ENCODE measurements at places on chromosomes 6 and 20. TPM values are rescaled to one million over a fixed set of nuclear protein-coding genes. Genes with fewer than 3 reads are reported as not detected.

DNA sequence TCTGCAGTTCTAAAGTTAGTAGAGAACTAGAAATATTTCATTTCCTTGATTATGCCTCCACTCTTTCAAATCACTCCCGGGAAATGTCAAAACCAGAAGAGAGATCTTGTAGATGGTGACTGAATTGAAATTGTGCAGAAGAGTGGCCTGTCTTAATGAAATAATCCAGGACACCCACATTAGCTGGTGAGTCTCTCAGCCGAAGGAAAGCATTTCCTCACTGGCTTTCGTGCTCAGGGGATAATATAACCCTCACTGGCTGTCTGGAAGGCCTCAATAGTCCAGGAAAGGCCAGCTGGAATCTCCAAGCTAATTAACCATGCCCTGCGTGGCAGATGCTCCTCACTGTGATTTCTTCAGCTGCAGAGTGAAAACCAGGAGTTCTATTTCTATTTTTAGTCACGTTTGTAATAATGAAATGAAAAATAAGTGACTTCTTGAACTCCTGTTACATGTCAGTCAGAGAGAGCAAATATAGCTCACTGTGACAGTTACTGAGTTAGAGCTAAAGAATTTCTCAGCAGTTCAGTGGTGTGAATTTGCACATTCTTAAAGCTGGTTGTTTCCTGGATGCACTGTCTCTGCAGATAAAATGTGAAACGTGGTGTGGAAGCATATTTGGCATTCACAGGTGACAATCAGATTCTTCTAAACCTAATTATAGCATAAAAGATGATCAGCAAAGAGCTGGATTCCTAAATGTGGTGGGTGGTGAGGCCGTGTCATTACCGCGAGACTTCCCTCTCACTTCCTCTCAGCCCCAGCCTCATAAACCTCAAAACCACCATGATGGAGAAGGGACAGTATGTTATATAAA lies 211.7 kb downstream of the LMBRD1 start:
- H3K27ac ChIP-seq: no peak overlapping the region
- H3K36me3 ChIP-seq: no peaks in the 10 kb centered on the region
- no peaks in the 10 kb centered on the region for H3K27me3 ChIP-seq
- peak; percentile 37 for DNase-seq
- H3K4me3 ChIP-seq: no peak overlapping the region

DNA sequence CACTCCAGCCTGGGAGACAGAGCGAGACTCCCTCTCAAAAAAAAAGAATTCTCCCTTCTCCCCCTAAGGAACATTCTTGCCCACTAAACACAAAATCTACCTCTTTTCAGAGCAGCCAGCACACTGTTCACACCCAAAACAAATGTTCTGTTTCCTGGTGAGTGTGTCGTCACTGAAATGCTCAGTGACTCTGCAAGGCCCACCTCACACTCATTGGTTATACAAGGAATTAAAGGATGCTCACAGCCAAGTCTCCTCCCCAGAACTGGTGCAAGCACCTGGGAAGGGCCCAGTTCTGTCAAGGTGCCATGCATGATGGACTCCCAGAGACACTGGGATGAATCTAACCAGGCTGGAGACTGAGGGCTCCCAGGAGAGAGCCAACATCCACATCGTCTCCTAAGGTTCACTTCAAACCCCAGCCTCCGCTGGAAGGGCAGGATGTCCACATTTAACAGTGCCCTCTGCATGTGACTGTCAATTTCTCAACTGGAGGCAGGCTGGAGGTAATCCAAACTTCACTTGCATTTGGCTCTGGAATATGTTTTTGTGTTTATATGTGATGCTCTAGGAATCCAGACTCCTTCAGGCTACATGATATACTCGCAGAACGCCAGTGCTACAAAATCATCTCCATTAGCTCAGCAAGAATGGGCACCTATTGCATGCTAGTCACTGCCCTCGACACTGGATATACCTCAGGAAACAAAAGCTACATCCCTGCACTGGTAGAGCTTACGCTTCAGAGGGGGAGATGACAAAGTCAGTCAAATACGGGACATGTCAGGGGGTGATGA lies 7.1 kb downstream of the RRBP1 start:
- H3K4me1 ChIP-seq: peaks cover 3% of the 10 kb centered on the region
- no peaks in the 10 kb centered on the region for H3K27me3 ChIP-seq
- no peak overlapping the region for H3K27ac ChIP-seq
- no peak for DNase-seq

DNA sequence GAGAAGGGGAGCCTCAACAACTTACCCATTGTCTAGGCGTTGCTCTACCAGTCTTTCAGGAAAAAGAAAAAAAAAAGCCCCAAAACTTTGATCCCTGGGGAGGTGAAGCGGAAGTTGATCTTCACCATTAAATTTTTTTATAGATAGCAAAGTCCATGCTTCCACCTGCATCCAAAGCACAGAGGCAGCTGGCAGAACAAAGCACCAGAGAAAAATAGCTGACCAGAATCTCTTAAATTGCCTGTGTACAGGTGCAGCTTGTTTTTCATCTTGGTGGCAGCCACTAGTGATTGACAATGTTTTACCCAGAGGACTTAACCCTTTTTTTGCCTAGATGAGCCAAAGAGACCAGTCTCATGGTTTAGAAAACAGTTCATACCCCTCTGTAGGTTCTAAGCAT lies 86.0 kb downstream of the MYB start:
- H3K27ac ChIP-seq: no peak overlapping the region
- DNase-seq: no peak
- H3K4me3 ChIP-seq: no peak overlapping the region
- H3K27me3 ChIP-seq: no peaks in the 10 kb centered on the region
- no peaks in the 10 kb centered on the region for H3K4me1 ChIP-seq
- H3K36me3 ChIP-seq: no peaks in the 10 kb centered on the region

GRCh38 chr6:118350881-118351430 lies 197.1 kb upstream of the PLN start:
- H3K4me1 ChIP-seq: no peaks in the 10 kb centered on the region
- no peaks in the 10 kb centered on the region for H3K36me3 ChIP-seq
- H3K27me3 ChIP-seq: no peaks in the 10 kb centered on the region
- DNase-seq: no peak
- H3K4me3 ChIP-seq: no peak overlapping the region

DNA sequence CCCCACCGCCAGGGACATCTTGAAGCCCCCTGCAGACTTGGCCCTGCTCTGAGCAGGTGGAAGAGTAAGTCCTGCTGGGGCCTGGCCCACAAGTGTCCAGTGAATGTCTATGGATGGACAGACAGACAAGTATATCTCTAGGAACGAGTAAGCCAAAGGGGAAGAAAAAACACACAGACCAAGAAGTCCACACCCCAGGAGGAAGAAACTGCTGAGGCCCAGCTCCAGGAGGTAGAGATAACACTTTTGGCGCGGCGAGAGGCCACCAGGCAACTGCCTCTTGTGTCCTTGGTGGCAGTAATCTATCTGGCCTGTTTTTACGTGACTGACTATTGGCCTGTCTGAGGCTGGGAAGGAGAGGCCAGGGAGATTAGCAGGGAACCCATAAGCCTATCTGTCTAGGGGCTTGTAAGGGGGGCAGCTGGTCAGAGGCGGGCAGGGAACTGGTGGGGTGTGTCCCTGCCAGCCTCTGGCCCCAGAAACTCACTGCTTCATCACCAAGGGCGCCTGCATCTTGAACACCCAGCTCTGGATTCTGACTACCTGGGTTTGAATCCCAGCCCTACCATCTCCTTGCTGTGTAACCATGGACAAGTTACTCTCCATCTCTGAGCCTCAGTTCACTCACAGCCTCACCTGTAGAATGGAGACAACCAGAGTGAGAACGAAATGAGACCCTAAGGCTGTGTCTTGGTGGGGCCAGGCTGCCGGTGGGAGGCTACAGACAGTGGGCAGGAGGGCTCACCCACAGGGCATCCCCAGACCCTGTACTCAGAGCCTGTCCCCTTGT lies 31.3 kb downstream of the C20orf203 start:
- H3K27ac ChIP-seq: no peak overlapping the region
- no peaks in the 10 kb centered on the region for H3K36me3 ChIP-seq
- no peak overlapping the region for H3K4me3 ChIP-seq
- DNase-seq: no peak
- H3K27me3 ChIP-seq: no peaks in the 10 kb centered on the region

DNA sequence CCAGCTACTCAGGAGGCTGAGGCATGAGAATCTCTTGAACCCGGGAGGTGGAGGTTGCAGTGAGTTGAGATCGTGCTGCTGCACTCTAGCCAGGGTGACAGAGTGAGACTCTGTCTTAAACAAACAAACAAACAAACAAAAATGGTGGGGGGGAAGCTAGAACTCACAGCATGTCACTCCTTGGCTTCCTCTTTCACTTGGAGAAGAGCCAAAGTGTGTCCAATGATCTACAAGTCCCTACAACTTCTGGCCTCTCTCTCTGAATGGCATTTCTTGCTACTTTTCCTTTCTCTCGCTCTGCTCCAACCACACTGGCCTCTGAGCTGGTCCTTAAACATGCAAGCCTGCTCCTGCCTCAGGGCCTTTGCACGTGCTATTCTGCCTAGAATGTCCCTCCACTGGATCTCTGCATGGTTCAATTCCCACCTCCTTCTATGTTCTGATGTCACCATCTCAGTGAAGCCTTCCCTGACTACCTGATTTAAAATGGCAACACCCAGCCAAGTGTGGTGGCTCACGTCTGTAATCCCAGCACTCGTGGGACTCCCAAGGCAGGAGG lies 8.1 kb downstream of the TLDC2 start:
- H3K4me3 ChIP-seq: no peak overlapping the region
- H3K27me3 ChIP-seq: no peaks in the 10 kb centered on the region
- H3K27ac ChIP-seq: no peak overlapping the region
- no peak for DNase-seq
- peaks cover 2% of the 10 kb centered on the region for H3K36me3 ChIP-seq

DNA sequence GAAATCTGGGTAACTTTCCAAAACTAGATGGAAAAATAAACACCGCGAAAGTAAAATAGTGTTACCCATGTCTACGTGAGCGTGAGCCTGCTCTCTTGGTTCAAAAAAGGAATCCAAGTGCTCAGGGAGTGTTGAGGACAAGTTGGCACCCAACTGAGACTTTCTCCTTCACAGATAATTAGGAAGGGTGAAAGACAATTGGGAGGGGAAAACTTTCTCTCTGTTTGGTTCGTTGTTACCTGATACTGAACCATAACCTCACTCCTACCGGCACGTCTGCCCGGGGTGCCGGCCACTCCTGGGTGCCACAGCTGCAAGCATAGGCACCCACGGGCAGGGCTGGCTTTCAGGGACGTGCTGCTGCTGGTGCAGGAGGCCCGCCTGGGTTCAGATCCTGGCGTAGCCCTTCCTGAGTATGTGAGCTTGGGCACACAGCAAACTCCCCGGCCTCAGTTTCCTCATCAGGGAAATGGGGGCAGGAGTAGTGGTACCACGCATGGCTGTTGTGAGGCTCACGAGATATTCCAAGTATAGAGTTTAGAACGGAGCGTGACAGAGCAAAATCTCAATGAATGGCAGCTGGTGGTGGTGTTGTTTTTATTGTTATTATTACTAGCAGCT lies 38.2 kb upstream of the PMEPA1 start:
- no peaks in the 10 kb centered on the region for H3K27me3 ChIP-seq
- H3K4me1 ChIP-seq: peaks cover 22% of the 10 kb centered on the region
- DNase-seq: no peak
- peak overlapping the region; percentile 58 for H3K27ac ChIP-seq

DNA sequence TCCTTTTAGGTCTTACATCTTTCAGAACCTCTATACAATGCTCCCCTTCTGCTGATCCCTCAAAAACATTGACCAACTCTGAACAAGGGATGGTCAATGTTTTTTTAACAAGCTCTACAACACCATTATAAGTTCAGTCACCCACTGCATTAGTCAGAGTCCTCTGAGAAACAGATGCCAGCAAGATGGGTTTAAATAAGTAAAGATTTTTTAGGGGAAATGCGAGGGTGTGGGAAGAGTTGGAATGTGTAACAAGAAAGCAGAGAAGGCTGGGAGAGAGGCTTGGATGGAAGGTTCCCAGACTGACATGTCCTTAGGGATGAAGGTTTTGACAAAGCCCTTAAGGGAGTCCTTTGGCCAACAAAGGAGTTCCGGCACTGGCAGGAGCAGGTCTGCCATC lies 478.3 kb downstream of the FRK start:
- no peaks in the 10 kb centered on the region for H3K27me3 ChIP-seq
- DNase-seq: no peak
- H3K27ac ChIP-seq: no peak overlapping the region
- no peaks in the 10 kb centered on the region for H3K4me1 ChIP-seq

DNA sequence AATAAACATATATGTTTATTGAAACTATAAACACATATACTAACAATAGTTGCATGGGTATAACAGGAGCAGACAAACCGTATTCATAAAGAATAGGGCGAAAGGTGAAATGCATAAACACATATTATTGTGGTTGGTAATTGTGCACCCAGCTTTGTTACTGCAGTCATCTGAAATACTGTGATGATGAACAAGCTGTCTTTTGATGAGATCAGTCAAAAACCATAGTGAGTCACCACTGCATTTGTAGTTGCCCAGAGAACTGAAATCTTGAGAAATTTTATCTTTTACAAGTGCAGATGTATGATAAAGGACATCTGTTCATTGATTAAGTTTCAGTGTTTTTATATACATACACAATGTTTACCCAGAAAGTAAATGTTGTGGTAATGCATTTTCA lies 133.7 kb downstream of the MYO6 start:
- no peaks in the 10 kb centered on the region for H3K4me1 ChIP-seq
- H3K27ac ChIP-seq: no peak overlapping the region
- no peak for DNase-seq
- H3K36me3 ChIP-seq: peaks cover 4% of the 10 kb centered on the region
- no peak overlapping the region for H3K4me3 ChIP-seq

GRCh38 chr6:120875900-120876299 lies 458.4 kb downstream of the TBC1D32 start:
- H3K27me3 ChIP-seq: no peaks in the 10 kb centered on the region
- no peak overlapping the region for H3K4me3 ChIP-seq
- H3K4me1 ChIP-seq: no peaks in the 10 kb centered on the region
- DNase-seq: no peak
- no peaks in the 10 kb centered on the region for H3K36me3 ChIP-seq

DNA sequence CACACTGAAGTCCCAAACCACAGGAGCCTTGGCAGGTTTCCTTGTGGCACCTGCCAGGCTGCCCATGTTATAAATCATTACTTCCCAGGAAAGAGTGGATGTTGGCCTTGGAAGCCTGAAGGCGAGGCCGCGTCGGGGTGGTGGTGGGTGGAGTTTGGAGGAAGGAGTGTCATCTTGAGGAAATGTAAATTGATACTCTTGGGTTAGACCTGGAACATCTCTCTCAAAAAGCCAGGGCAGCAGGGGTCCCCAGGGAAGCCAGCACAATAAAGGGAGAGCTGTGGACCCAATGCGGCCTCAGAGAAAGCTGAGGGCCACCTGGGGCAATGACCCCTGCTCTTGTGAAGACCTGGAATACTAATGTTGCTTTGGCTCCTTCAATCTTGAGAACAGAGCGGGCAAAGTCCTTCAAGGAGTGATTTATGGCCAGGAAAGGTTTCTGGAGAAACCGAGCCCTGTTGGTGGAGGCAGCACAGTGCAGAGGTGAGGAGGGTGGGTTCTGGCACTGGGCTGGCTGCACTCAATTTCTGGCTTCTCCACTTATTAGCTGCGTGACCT lies 26.3 kb upstream of the TRAF3IP2 start:
- peaks cover 9% of the 10 kb centered on the region for H3K4me1 ChIP-seq
- H3K27ac ChIP-seq: no peak overlapping the region
- H3K4me3 ChIP-seq: no peak overlapping the region
- H3K27me3 ChIP-seq: no peaks in the 10 kb centered on the region
- no peaks in the 10 kb centered on the region for H3K36me3 ChIP-seq

- no peaks in the 10 kb centered on the region for H3K36me3 ChIP-seq
- DNase-seq: no peak
- no peaks in the 10 kb centered on the region for H3K27me3 ChIP-seq
- H3K4me1 ChIP-seq: no peaks in the 10 kb centered on the region
- no peak overlapping the region for H3K4me3 ChIP-seq
- H3K27ac ChIP-seq: no peak overlapping the region
Observed at GRCh38 chr6:74289884-74290283, 593.9 kb downstream of the CD109 start.

The BPIFA3 gene
- not detected for total RNA-seq

The DNAH8 gene
- total RNA-seq: 0.06 TPM

The CDKN1A gene
- total RNA-seq: 9.1 TPM

The POPDC3 gene
- total RNA-seq: 9.0 TPM

The CAGE1 gene
- total RNA-seq: 0.10 TPM

The HAO1 gene
- not detected for total RNA-seq

Measured in spinal cord (tissue), 10 donors.